Jurkat, Clone E6-1 (cell line): ENCODE measurements at places on chromosomes 5 and 9.

DNA sequence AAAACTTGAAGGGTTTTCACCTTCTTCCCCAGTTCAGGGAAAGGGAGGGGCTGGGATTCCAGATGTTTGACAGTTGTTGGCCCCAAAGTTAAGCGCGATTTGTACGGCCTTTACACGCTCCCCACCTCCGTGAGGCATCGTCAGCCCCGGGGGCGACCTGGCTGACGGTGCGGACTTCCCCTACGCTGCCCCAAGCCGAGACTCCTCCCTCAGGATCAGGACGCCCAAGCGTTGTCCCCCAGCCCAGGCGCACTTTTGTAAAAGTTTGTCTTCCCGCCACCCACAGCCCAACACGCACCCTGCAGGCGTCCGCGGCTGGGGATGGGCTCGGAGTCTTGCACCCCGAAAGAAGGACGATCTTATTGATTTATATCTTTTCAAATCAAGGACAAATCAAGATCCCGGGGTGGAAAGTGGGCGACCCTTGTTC lies 713 bp downstream of the MOB3B start:
- no peak for DNase-seq

GRCh38 chr9:131732636-131733289 lies 7.1 kb downstream of the RAPGEF1 start:
- DNase-seq: peak; percentile 93

- no peak for DNase-seq
Observed at GRCh38 chr5:53932351-53932750, 371.9 kb downstream of the NDUFS4 start.

DNA sequence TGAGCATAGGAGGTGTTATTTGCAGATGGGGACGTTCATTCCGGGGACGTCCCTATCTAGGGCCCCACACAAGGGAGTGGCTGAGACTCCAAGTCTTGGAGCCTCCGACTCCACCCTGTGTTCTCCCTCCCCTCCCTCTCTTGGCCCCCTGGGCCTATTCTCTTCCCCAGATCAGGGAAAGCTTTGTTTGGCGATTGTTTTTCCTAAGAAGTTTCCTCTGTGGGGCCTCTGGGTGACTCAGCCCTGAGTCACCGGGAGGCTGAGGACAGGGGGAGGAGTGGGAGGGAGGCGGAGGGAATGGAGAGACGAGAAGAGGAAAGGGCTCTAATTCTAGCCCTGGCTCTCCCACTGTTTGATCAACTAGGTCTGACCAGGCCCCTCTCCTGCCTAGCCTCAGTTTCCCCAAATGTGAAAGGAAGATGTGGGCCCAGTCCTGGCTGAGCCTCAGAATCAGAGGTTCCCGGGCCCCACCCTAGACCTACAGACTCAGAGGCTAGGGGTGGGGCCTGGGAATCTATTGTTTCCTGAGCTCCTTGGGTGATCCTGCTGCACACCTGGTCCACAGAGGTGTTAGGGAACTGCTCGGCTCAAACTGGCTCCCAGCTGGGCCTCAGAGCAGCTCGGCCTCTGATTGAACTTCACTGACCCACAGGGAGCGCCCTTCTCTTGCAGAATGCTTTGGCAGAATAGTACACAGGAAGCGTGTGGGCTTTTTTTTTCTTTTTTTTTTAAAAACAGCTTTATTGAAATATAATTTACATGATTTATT lies 19.2 kb downstream of the GSN start:
- DNase-seq: no peak

GRCh38 chr5:124584991-124585715 lies 161.3 kb downstream of the ZNF608 start:
- no peak for DNase-seq

DNA sequence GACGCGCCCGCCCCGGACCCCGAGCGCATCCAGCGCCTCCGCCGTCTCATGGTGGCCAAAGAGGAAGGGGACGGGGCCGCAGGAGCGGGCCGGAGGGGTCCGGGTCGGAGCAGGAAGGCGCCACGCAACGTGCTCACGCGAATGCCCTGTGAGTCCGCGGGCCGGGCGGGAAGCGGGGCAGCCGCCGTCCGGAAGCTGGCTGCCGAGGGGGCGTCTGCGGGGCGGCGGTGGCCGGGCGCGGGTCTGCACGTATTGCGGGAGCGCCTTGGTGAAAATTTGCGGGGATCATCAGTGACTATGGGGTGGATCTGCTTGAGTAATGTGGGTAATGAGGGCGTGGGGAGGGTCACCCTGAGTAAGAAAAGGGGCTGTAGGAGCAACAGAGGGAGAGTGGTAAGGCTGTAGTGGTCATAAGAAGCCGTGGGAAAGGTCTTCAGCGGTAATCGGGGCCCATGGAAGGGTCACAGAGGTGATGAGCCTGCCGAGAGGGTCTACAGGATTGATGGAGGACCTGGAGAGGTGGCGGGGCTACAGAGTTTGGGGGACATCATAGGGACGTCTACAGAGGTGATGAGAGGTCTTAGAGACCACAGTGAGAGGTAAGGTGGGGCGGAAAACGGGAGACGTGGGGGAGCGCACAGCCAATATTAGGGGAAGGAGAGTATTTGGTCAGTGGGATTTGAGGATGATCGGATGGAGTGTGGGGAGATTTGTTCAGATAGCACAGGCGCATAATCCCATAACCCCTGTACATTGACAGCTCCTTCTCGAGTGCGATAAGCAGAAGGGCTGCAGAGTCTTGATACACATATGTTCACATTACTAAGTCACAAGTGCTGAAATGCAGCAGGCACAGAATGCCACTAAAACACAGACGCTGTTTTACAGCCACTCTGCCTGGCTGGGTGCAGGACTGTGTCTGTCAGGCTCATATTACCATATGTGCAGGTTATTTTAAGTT lies 819 bp downstream of the LSM11 start:
- no peak for DNase-seq

DNA sequence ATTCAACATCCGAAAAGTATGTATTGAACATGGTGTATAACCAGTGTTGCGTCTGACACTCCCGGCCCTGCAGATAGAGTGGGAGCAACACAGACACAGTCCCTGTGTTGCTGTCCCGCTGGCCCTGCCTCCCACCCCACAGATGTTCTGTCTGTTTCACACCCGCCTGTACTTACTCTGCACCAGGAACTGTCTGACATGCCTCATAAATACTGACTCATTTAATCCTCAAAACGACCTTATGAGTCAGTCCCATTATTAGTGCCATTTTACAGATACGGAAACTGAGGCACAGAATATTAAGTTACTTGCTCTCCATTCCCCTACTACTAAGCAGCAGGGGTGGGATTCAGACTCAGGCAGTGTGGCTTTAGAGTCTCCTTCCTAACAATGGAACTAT lies 109.8 kb upstream of the NFIL3 start:
- no peak for DNase-seq

- DNase-seq: no peak
Observed at GRCh38 chr5:72238712-72239445, 81.2 kb downstream of the MRPS27 start.

- no peak for DNase-seq
Observed at GRCh38 chr5:133831491-133832224, 136.8 kb downstream of the C5orf15 start.

- no peak for DNase-seq
Observed at GRCh38 chr9:112647596-112647995, 70.3 kb downstream of the INIP start.

GRCh38 chr5:181203777-181204112 lies 1.3 kb downstream of the TRIM7 start:
- no peak for DNase-seq

GRCh38 chr5:157561110-157561509 lies 14.5 kb downstream of the ADAM19 start:
- no peak for DNase-seq

- no peak for DNase-seq
Observed at GRCh38 chr5:10576121-10576789, 12.4 kb downstream of the ANKRD33B start.

GRCh38 chr9:93057703-93058354 lies 672 bp upstream of the SUSD3 start:
- no peak for DNase-seq

DNA sequence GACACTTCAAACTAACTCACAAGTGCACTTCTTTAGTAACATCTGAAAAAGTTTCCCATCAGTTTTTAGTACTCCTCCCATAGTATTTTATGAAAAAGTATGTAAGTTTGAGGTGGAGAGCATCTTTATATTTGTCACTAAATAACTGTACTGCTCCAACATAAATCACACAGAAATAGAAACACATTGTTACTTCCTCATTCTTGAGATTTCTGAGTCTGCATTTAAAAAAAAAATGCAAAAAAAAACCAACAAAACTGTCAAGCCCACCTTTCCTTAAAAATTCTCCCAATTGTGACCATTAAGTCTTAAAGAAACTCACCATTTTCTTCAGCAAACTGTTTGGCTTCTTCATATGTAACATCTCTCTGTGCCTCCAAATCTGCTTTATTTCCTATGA lies 18.7 kb downstream of the RAB14 start:
- DNase-seq: no peak

DNA sequence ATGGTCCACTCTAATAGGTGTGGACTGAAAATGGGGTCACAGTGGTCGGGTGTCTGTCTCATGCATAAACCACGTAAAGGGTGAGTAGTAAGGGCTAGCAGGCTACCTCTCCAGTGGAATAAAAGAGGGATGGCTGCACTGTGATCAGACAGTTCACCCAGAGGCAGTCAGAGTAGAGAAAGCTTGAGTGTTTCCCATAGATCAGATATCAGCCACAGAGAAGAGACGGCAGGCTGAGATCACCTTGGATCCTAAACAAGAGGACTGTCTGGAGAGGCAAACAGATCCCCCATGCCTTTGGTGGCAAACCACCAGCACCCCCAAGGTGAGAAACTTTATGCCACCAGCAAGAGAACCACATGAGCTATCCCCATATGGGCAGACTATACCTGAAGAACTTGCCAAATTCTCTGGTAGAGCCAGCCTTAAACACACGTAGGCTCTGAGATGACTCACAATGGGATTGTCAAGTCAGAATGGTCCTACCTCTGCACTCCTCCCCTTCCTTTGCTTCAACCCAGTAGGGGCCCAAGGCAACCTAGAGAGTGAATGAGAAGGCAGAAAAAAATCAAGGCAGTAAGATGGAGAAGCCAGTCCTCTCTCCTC lies 205.2 kb upstream of the MAP3K1 start:
- DNase-seq: no peak

GRCh38 chr9:75644649-75645048 lies 245.8 kb upstream of the PCSK5 start:
- no peak for DNase-seq

DNA sequence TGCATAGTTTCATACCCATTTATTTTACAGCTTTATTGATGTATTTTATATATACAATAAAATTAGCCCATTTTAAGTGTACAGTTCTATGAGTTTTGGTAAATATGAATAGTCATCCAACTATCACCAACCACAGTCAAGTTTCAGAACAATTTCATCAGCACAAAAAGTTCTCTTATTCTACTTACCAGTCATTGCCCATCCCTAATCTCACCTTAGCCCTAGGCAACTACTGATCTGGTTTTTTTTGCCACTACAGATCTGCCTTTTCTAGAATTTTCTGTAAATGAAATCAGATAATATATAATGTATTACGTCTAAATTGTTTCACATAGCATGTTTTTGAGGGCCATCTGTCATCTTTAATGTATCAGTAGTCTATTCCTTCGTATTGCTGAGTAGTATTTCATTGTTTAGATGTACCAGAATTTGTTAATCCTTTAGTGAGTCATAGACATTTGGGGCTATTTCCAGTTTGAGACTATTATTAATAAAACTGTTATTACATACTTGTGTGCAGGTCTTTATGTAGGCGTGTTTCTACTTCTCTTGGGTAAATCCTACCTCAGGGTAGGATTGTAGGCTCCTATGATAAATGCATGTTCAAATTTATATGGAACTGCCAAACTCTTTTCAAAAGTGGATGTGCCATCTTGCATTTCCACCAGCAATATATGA lies 198.5 kb upstream of the ADAMTSL1 start:
- no peak for DNase-seq

DNA sequence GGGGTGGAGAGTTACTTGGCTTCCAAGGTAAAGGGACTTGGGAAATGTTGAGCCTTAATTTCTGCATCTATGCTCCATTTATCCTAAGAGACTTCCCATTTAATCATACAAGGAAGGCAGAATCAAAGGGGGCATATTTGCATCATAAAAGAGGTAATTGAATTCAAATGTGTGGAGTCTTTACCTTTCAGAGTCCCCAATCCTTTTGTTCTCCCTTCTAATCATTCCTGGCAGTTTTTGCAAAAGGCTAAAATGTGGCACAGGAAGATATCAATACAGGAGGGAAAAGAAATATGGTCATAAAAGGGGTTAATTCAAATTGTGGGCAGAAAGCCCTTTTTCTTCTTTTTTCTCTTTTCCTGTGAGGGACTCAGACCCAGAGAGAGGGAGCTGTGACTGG lies 69.5 kb downstream of the SFXN1 start:
- no peak for DNase-seq

- no peak for DNase-seq
Observed at GRCh38 chr9:98345011-98345410, 89.6 kb upstream of the TBC1D2 start.

DNA sequence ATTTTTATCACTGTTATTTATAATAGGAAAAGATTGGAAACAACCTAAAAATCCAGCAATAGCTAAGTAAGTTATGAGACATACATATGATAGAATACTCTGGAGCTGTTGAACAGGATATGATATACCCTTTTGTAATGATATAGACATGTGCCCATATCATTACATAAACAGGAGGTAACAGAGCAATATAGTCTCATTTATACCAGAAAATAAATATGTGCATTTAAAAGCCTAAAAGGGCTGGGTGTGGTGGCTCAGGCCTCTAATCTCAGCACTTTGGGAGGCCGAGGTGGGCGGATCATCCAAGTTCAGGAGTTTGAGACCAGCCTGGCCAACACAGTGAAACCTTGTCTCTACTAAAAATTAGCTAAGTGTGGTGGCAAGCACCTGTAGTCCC lies 2.3 kb upstream of the FABP6 start:
- DNase-seq: no peak

GRCh38 chr9:122988920-122989621 lies 44.4 kb upstream of the GPR21 start:
- DNase-seq: no peak

GRCh38 chr5:92874790-92875189 lies 706.2 kb downstream of the NR2F1-AS1 start:
- DNase-seq: no peak

DNA sequence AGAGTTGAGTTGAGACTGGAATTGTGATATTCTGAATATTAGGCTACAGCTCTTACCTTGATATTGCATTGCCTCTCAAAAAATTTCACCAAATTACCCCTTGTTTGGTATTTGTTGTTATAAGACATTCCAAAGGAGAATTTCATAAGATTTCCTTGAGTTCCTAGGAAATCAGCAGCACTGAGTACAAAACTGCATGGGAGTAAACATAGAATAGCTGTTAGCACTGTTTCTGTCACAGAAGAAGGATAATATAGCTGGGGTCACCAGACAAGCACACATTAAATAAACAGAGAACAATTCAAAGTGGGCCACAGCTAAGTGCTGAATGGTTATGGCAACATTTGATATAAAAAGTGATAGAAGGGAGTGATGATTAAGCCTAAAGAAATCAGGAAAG lies 724.3 kb downstream of the PRELID2 start:
- DNase-seq: no peak

GRCh38 chr9:129036241-129036922 lies at the start of gene MIGA2:
Gene MIGA2, plus strand, starts transcription at chr9:129036626. Its CDS starts 3,969 bp downstream, at chr9:129040595.
- peak; percentile 99 for DNase-seq
